ENCODE measurements at places on chromosomes 12 and 14.
A peak's percentile ranks its signal among the peaks of the same experiment; 100 is the strongest.

DNA sequence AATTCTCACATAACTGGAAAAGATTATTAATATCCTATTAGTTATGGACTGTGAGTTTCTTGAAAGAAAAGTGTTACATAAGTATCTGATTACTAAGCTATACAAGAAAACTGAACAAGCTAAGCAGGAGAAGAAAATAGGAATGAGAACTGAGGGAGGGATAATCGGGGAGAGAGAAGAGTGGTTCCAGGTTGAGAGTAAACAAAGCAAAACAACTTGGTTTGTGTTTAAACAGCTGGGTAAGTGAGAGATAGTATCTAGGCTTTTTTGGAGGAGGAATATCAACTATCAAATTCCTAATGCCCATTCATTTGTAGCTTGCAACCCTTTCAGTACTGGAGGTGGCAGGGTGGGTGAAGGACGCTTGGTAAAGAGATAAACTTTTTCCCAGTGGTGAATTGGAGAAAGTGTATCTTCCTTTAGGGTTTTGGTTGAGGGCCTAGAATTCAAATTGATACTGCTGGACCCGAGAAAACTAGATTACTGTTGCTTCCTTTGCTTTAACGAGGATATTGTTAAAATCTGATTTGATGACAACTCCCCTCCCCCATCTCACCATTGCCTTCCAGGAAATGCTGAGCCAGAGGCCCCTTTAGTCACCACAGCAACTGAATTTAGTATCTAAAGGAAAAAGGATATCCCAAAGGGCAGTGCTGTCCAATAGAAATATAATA lies 2.0 kb upstream of the SLC2A3 start:
- no peak for DNase-seq

DNA sequence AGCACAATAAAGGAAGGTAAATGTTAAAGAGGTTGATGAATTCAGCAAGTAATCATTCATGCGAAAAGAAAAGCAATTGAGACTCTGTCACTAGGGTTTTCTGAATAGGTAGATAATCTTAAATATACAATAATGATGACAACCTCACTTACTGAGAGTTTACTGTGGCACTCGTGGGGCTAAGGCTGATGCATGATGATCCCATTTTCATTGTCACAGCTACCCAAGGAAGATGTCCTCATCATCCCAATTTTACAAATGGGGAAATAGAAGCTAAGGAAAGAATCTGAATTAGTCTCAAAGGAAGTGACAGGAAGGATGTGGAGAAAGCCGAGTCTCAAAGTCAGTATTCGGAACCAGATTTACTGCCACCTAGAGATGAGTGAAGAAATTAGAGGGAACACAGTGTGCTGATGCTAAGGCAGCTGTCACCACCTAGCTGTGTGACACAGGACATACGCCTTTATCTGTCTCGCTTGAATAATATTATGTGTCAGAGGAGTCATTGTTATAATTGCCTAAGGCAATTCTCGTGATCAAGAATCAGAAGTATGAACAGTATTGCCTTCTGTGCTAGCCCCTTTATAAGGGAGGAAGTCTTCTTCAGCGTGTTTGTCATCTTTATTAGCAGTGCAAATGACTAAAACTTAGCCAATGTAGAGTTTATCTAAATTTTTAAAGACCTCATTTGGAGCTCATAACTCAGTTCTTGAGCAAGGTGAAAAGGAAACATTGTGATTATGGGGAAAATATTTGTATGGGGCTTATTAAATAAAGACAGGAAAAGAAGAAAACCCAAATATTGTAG lies 63.2 kb downstream of the ERGIC2 start:
- DNase-seq: peak; percentile 83

GRCh38 chr14:41623736-41624135 lies 17.1 kb downstream of the LRFN5 start:
- no peak for DNase-seq

- DNase-seq: no peak
Observed at GRCh38 chr12:118119449-118119879, 15.7 kb upstream of the VSIG10 start.

DNA sequence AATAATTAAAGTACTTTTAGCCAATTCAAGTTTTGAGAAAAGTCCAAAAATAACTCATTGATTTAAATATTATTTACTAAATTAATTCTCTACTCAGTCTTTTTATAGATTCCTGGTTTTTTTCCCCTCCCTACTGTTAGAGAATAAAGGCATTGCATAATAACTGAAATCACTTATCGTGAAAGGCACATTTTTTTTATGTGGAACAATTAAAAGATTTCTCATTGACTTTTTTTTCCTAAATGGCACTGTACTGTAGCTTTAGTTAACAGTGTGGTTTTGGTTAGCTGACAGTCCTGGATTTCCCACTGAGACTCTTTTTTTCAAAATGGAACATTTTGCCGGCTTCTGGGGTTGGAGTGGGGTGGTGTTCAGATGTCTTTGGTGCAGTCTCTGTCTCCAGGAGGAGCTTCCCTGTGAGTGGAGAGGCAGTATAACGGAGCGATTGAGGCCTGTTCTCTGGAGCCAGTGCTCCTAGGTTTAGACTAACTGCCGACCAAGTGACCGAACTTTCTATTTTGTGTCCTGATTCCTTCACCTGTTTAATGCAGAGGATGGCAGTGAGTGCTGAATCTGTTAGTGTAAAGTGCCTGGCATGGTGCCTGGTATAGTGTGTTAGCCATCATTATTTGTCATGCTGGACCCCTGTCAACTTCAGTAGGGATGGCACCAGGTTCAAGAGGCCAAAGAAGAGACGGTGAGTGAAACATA lies 117.7 kb downstream of the ADCK1 start:
- DNase-seq: no peak

DNA sequence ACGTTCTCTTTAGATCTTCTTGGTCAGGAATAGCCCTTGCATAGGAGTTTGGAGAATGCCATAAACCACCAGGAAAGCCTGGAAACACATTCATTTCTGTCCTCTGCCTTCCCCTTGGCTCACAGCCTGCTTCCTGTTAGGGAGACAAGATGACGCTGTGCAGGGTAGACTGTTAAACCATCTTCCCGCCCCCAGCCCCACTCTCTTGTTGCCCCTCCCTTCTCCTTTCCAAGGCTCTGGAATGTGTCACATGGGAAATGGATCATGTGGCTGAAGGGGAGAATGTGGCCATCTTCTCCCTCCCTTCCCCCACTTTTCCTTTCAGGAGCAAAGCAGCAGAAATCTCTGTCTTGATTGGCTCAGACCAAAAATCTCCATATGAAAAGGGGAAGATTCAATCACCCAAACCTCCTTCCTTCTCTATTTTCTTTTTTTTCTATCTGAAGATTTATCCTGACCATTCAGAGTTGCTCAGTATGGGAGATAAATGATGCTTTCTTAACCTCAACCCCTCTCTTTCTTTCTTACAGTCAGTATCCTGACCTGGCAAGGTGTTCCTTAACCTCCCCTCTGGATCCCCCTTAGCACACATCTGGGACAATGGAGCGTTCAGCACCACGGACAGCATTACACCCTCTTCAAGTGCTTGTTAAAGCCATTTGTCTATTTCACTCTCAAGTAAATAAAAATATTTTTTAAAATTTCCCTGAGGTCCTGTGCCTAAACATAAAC lies 11.4 kb downstream of the GPR19 start:
- peak; percentile 36 for DNase-seq

- DNase-seq: no peak
Observed at GRCh38 chr12:98741556-98742265, 96.6 kb downstream of the APAF1 start.
